ENCODE measurements at places on chromosomes 6 and 20.

GRCh38 chr20:19823216-19823615 is 65.2 kb downstream of the RIN2 start:
- no peak for ATAC-seq

GRCh38 chr6:74755196-74755595 is 450.7 kb downstream of the COL12A1 start:
- no peak for ATAC-seq

DNA sequence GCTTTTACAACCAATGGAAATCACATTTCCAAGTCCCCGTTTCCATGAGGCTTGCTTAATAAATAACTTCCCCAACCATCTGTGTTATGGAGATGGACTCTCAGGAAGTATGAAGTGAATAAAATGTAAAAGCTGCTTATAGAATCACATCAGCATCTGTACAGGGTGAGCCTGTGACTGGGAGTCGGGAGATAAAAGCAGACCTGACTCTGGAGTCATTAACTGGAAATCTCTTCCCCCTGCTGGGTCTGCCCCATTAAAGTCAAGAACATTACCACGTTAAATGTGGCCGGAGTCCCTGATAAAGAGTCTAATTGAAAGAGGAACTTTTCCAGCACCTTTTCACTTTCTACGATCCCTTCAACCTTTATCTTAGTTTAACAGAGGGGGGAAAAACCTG is 368.5 kb downstream of the DOK5 start:
- ATAC-seq, result no peak

DNA sequence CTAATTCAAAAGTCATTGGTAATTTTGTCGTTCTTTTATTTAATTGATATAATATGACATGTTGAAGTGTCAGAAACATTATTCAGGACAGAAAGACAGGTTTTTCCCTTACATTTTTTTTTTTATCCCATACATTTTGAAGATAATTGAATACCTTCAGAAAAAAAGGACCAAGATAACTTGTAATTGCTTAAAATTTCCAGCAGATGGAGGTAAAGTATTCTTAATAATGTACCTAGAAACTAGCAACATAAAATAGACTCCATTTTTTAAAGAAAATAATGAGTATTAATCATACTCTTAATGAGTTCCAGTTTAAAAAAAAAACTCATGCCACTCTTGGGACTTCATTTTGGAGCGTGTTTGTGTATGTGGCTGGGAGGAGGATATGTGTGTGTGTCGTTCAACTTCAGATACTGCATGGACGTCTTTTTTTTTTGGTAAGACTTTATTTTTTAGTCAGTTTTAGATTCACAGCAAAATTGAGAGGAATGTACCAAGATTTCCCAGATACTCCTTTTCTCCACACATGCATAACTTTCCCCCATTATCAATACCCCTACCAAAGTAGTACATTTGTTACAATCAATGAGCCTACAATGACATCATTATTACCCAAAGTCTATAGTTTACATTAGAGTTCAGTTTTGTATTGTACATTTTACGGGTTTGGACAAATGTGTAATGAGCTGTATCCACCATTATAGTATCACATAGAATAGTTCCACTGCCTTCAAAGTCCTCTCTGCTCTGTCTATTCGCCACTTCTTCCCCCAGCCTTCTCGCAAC is 79.4 kb downstream of the ROS1 start:
- ATAC-seq, result peak; percentile 74

GRCh38 chr6:91161246-91161645 is 574.4 kb upstream of the MAP3K7 start:
- ATAC-seq, result no peak

- peak; percentile 88 for ATAC-seq
These were observed 47.9 kb upstream of the CCDC167 start for GRCh38 chr6:37547564-37548061.

DNA sequence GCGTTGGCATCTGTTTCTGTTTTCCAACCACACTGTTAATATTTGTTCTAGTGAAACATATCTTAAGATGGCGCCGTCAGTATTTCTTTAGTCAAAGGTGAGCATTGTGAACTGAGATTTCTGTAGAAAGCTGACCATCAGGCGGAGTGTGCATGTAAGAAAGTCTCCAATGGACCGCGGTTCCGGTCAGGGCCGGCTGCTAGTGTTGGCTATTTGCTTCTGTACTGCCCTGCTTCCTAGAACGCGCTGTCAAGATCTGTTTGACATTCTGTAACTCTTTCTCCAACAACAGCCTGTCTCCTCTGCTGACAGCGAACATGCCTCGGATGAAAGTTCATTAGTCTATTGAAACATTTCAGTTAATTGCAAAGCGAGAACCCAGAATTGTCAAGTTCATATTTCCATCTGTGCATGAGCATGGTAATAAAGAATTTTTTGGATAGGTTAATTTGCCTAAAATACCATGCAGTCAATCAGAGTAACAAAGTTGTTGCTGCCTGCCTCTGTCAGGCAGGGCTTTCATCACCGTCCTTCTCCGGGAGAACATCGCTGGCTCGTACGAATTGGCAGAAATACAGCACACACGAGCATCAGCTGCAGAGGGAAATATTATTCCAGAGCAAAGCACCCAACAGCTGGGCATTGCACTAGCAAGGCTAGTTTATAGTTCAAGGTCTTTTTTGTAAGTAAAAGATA is 369.1 kb downstream of the CDH4 start:
- ATAC-seq, result no peak

GRCh38 chr20:13984211-13984610 is 6.2 kb downstream of the SEL1L2 start:
- no peak for ATAC-seq

GRCh38 chr6:36641543-36641942 is 37.0 kb upstream of the CDKN1A start:
- no peak for ATAC-seq

DNA sequence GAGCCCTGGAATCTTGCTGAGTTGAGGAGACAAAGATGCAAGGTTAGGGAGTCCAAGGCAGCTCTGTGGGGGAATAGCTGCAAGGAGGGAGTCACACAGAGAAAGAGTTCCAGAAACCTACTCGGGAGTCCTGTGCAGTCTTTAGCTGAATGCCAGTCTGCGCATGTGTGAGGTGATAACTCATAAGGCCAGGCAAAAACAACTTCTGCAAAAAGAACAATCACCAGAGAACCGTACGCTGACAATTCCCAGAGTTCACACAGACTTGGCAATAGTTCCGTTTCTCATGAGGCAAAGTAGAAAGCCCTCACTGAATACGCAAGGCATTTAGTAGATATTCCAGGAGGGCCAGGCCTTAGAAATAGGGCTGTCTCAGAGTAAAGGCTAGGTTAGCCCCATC is 135.2 kb upstream of the TAB2 start:
- no peak for ATAC-seq

GRCh38 chr6:160891690-160892089 is 99.9 kb upstream of the MAP3K4 start:
- ATAC-seq, result no peak

GRCh38 chr6:129662980-129663431 is 47.0 kb downstream of the ARHGAP18 start:
- ATAC-seq, result no peak

DNA sequence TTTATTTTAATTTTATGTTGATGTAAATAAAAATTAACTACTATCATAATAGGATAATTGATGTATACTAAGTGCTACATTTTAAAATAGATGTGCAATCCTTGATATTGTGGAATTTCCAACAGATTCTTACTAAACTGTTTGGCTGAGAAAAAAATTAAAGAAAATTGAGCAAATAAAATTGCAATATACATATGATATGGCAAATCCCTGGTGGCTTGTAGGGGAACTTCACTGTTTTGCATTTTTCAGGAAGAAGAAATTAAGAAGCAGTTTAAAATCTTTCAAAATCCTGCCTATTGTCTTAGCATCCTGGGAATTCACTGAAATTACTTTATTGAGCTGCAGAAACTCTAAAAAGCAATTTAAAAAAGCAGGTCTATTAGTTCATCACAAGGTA is 191.4 kb upstream of the ADGRB3 start:
- ATAC-seq, result no peak

Data from SK-N-SH treated with all-trans-retinoic acid at 6 μM for 48 hours (cell line).